ENCODE measurements at places on chromosomes 16 and 17.

DNA sequence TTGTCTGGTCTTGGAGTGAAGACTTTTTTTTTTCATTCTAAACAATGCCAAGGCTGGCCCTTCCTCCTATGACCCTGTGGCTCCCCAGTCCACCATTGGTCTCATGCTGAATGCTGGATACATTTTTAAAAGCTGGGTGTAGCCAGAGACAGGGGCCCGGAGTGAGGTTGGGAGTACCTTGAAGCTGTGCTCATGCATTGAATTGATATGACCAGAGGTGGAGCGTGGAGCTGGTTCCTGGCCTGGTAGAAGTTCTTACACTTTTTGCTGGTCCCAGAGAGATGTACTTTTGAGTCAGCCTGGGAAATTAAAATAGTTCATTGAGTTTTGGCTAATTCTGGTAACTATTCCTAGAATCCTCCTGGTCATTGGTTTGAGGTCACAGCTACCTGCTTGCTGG is 83.6 kb downstream of the CMIP start:
- DNase-seq, result no peak

DNA sequence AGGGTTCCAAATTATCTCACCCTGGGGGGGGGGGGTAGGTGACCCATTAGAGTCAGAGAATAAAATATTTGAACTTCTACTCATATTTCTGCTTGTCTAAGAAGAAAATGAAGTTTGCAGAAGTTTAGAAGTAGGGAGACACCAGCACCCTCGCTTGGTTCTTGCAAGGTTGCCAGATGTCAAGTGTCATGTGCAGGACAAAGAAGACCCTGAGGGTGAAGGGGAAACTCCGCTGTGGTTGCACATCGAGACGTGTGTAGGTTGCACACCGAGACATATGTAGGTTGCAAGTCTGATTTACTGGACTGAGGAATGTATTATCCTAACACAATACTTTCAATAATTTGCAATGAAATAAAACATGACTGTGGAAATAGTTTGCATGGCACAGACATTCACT is 42.4 kb upstream of the IRF8 start:
- DNase-seq, result no peak

DNA sequence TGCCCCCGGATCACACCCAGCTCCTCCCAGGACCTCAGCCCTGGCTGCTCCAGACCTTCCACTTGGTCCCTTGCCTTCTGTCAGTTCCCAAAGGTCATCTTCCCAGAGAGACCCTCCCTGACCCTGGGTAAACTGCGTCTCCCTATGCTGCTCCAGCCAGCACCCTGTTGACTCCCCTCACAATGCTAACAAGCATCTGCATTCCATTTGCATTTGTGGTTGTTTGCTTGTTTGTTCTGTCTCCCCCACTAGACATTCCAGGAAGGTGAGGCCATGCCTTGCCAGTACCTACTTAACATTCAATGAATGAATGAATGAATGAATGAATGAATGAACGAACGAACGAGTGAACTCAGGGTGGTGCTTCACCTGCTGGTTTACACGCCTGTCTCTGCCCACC is 171.2 kb downstream of the WSCD1 start:
- no peak for DNase-seq

- DNase-seq, result no peak
These were observed 113.2 kb downstream of the PHKB start for GRCh38 chr16:47574091-47575054.

DNA sequence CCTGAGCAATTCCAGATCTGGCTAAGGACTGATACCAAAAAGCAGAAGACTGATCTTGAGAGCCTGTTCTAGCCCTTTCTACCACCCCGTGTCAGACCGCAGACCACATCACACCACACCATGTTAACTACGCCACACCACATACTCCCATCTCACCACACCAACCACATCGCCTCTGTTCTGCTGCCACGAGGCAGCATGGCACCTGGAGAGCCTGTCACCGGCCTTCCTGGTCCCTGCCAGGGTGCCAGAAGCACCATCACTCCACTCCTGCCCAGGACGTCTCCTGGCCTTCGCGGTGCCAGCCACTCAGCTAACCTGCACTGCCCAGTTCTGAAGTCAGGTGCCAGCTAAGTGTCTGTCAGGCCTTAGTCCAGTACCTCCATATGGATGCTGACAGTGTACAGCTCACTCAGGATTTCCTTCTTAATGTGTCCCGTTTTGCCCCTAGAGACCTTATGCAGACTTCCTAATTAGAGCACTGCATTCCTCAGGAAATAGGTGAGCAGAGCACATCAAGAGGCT is 37.2 kb upstream of the BCAR1 start:
- DNase-seq, result peak; percentile 67

GRCh38 chr17:80964859-80965580 is 26.6 kb upstream of the CHMP6 start:
- DNase-seq, result no peak

DNA sequence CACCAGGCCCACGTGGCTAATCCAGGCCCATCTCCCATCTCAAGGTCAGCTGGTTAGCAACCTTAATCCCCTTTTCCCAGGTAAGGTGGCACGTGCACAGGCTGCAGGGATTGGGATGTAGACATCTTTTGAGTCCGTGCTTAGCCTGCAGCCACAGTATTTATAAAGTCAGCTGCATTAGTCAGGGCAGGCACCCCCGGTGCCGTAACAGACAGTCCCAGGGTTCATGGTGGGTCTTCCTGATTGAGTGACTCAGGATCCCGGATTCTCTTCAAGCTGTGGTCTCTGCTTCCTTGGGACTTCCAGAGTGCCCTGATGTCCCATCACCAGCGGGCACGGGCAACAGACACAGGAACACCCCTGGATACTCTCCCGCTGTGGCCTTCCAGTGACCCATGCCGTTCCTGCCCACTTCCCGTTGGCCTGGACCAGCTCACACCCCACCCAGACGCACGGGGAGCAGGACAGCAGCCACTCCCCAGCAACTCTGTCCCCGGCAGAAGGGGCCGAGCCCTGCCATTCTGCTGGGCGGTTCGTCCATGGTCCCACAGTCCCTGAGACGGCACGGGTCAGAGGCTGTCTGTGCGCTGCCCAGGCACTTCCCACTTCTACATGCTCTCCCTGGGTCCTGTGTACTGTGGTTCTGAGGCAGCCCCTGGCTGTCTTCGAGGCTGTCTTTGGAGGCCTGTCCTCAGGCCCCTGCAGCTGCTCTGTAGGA is 248.6 kb upstream of the GSE1 start:
- no peak for DNase-seq

GRCh38 chr17:8910969-8911604 is 43.6 kb upstream of the PIK3R6 start:
- DNase-seq, result no peak

DNA sequence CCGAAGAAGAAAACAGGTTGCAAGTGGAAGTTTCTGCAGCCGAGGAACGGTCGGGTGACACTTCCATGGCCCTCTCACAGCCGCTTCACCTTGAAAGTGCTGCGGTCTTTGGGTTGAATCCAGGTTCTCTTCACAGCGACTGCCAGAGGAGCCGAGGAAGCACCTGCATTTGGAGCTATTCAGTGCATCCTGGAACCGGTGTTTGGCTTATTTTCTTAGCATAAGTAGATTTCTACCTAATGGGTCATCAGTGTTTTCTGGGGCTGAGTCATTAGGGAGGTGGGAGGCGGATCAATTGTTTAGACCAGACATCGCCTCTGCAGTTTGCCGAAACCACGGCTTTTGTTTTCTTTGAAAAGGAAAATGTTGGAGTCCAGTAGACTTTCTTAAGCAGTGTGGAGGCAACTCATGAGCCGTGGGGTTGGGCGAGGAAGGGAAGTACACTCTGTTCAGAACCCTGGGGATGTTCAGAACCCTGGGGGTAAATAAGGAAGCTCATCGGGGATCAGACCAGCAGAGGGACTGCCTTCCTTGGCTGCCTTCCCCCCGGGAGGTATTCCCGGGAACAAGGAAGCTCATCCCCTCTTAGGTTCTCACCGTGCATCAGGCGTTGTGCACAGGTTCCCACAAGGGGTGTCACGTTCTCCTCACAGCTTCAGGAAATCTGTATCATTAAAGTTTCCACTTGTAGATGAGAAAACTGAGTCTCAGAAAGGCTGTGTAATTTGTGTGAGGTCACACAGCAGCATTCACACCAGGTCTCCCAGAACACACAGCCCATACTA is 361.5 kb downstream of the SNX29 start:
- no peak for DNase-seq

DNA sequence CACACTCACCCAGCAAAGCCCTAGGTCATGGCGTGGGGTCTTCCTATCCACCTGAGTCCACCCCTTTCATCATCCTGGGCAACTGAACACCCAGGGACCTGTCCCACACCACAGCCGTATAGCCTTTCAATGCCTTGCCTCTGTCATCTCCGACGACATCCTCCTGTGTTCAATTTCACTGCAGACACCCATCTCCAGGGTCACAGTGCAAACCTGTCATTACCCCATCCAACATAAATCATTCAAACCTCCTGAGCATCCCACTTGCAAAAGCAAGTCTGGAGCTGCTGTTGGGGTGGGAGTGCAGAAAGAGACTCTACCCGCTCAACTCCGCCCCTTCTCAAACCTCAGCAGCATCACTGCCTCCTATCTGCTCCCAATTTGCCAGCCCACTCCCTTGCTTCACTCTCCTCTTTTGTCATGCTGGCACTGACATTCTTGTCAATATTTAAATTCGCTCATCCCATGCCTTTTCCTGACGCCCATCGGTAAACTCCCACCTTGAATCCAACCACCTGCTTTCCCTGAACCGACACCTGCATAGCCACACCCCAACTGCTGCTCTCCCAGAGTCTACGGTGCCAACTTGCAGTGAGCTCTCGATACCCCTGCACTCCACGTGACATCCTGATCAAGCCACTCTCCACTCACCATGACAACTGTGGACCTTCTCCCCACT is 37.0 kb downstream of the MARF1 start:
- no peak for DNase-seq

DNA sequence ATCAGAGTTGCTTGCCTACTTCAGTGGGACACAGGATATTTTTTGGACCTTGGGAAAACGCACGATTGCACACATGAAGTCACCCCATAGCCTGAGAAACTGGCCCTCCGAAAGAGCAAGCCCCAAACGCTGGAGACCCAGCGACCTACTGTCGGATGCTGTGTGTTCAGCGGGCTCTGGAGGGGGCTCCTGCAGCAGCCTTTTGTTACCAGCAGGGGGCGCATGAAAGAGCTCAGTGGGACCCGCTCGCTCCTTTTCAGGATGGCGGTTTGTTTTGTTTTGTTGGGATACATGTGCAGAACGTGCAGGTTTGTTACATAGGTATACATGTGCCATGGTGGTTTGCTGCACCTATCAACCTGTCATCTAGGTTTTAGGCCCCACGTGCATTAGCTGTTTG is 28.4 kb downstream of the MYH3 start:
- no peak for DNase-seq

- no peak for DNase-seq
These were observed 22.9 kb upstream of the GSG1L start for GRCh38 chr16:28086186-28087139.

- no peak for DNase-seq
These were observed 223.5 kb downstream of the CCDC182 start for GRCh38 chr17:57521606-57522005.

- DNase-seq, result no peak
These were observed 7.9 kb upstream of the GHDC start for GRCh38 chr17:42202159-42202558.

- DNase-seq, result peak; percentile 63
These were observed 1.0 kb upstream of the HEXIM2 start for GRCh38 chr17:45160447-45161287.

DNA sequence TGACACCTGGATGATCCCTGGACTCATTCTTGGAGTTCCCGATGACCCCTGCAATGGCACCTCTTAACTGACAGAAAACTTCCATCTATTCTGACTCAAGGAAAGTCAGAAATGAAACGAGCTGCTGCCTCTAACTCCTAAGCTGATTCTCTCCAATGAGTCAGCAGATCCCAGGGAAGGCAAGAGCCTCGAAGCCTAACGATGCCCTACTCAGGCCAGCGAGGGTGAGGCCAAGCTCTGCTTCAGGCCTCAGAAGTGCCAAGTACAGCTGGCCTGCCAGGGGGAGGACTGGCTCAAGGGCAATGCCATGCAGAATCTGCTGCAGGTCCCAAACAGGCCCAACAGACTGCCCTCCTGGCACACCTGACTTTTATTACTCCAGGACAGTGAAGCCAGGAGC is 36.3 kb downstream of the PLXDC1 start:
- no peak for DNase-seq

DNA sequence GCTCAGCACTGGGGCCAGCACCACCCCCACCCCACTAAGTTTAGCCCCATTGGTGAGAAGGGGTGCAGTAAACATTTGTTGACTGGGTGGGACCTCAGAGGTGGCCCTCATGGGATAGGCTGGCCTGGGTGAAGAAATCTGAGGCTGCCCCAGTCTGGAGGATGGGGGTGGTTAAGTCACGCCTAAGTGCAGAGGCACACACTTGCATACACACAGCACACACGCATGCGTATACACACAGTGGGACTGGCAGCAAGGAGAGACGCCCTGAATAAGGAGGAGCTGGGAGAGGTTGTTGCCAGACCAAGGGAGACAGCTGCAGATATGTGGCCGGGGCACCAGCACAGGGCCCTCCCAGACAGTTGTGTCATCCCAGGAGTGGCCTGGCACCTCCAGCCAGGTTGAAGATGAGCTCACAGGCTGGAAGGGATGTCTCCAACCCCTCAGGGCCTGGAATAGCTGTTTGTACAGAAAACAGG is 3.0 kb upstream of the BCAR1 start:
- no peak for DNase-seq

DNA sequence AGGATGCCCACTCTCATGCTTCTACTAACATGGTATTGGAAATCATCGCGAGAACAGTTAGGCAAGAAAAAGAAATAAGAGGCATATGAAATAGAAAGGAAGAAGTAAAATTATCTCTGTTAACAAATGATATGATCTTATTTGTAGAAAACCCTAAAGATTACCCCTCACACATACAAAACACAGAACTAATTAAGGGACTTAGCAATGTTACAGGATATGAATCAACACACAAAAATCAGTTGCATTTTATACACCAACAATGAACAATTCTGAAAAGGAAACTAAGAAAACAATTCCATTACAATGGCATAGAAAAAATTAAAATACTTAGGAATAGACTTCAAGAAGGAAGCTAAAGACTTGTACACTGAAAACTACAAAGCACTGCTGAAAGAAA is 2.7 kb upstream of the CAPNS2 start:
- DNase-seq, result no peak

GRCh38 chr17:65389949-65390348 is 171.5 kb downstream of the AXIN2 start:
- no peak for DNase-seq

GRCh38 chr17:46822388-46822921 is 4.0 kb upstream of the WNT3 start:
- peak; percentile 24 for DNase-seq

- DNase-seq, result no peak
These were observed 7.5 kb downstream of the FSCN2 start for GRCh38 chr17:81535480-81536298.

GRCh38 chr17:30351735-30352134 is 17.9 kb upstream of the TMIGD1 start:
- no peak for DNase-seq

DNA sequence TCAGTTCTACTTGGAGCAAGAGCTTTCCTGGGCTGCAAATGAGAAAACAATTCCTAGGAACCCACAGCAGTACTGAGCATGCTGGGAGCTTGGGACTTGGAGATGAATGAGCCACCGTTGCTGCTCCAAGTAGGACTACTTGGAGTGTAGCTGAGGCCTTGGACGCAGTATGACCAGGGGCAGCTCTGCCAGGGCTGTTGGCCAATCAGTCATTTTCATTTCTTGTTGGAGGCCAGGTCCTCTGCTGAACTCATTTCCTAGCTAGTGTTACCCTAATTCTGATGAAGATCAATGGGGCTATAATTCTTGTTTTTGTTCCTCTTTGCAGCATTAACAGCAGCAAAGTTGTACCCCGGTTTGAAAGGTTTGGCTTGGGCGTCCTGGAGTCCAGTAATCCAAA is 8.0 kb upstream of the LGALS9 start:
- no peak for DNase-seq

- DNase-seq, result no peak
These were observed 74.1 kb downstream of the ABCC12 start for GRCh38 chr16:48081656-48082055.
